ENCODE measurements at places on chromosomes 5 and 9. TPM values are rescaled to one million over a fixed set of nuclear protein-coding genes. Genes with fewer than 3 reads are reported as not detected.

MLANA gene
- total RNA-seq = not detected

SLC1A3 gene
- total RNA-seq = 0.87 TPM

ADGRD2 gene
- total RNA-seq = not detected

DNA sequence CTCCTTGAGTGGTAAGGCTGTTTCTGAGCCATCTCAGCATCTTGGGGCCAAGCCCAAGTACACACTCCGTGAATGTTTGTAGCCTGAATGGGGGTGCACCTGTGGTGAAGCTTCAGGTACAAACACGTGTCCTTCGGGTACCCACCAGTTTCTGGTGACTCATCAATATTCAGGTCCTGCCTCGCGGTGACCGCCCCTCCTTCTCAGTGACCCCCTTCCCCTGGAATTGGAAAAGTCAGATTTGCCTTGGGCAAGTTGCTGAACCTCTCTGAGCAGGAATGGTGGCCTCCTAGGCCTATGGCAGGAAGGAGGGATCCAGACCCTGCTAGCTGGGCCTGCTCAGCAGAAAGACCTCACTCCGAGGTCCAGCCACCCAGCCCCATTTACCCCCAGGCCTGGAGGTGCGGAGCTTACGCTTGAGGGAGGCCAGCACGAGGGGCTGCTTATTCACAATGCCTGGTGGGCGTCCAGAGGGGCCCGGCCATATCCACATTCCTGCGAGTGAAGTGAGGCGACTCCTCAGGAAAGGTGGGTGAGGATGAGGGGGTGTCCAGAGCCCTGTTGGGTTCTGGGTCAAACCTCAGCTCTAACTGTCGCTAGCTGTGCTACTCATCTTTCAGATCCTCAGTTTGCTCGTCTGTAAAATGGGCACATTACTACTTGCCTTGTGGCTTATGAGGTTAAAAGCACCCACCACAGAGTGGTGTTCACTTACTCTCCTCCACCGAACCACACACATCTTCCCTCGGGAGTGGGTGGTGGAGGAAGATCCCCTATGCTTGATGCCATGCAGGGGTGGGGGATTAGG lies 7.0 kb downstream of the ADGRD2 start:
- no peak for DNase-seq

DNA sequence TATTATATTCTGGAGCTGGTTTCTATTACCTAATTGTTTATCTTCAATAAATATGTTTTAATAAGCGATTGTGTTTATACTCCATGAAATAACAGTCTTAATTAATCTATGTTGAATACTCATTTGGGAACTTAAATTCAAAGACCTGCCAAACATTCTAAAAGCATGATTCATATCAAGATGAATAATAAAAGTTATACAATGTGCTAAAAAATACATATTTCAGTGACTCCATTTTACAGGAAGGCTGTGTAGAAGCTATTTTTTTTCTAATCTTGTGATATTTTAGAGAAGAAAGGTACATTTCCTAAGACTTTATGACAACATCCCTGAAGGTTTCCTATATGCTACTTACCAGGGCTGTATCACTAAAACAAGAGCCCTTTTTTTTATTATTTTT lies 417.9 kb downstream of the NFIB start:
- DNase-seq = no peak

DNA sequence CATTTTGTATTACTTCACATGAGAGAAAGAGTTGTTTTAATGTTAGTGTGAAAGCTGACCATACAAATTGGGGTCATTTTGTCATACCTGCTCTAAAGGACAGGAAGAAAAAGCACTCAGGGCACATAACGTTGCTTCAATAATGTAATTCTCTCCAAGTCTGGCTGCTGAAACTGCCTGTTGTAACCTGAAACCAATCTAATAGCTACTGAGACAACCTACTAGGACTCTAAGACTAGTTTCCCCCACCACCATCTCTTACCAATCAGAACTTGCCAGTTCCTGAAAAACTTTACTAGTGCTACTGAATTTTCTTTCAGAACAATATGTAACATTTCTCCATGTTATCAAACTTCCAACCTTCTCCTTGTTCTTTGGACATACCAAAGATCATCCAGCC lies 374.7 kb downstream of the PTPRD start:
- DNase-seq = no peak

GRCh38 chr9:72312386-72312987 lies 52.5 kb downstream of the ZFAND5 start:
- no peak for DNase-seq

GRCh38 chr5:78811121-78811817 lies 162.7 kb upstream of the LHFPL2 start:
- no peak for DNase-seq

Data from renal cortical epithelial cell (primary cell).